Stimulated activated CD4-positive, alpha-beta T cell treated with anti-CD3 and anti-CD28 coated beads, TNF-alpha, amount 100 ng/mL, for 24 hours (primary cell): ENCODE measurements at places on chromosomes 16 and 17.

GRCh38 chr17:57954397-57955182, 622 bp downstream of the CUEDC1 start:
- DNase-seq, result no peak

DNA sequence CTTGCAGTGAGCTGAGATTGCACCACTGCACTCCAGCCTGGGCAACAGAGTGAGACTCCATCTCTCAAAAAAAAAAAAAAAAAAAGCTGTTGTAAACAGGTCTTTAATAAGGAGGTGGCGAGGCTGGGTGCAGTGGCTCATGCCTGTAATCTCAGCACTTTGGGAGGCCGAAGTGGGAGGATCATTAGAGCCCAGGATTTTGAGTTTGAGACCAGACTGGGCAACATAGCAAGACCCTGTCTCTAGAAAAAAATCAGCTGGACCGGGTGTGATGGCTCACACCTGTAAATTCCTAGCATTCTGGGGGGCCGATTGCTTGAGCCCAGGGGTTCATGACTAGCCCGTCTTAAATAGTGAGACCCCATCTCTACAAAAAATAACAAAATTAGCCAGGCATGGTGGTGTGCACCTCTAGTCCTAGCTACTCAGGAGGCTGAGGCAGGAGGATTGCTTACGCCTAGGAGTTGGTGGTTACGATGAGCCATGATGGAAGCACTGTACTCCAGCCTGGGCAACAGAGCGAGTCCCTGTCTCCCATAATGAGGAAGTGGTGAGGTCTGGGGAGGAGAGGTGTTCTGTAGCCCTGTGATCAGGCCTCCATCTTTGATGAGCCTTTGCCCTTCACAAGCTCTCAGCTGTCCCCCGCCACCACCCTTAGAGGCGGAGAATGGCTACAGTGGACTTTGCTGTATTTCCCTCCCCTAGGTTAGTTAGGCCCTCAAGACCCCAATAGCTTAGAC, 36.2 kb downstream of the ZNF778 start:
- no peak for DNase-seq

DNA sequence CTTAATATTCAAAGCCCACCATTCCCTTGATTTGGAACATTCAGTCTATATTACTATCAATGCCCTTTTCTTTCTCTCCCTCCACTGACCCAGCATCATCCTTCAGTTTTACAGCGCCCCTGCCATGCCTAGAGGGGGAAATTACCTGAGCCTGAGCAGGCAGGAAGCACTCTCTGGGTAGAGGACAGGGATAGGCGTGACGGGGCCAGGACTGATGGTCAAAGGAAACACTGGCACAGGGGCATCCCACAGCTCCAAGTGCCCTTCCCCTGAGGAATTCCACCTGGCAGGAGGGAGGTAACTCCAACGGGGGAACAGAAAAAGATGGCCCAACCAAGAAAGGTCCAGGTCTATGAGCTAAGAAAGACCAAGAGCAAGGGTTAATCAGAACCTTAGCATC, 10.0 kb downstream of the CTC1 start:
- no peak for DNase-seq

DNA sequence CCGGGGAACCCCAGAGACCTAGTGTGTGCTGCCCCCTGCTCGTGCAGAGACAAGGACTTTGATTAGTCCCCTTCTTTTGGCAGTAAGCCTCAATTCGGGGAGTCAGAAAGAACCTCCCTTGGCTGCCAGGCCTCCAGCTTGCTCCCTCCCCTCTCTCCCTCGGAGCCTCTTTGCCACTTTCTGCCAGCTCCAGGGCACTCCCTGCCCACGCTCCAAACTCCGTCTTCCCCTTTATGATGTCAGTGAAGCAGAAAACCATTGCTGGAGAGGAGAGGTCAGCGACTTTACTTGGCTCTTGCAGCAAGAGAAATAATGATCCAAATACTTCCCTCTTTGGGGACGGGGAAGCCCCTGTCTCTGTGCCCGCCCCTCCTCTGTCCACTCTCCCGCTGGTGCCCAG, 28.1 kb downstream of the TTYH2 start:
- no peak for DNase-seq

GRCh38 chr16:68520649-68521086, 18.4 kb upstream of the ZFP90 start:
- peak; percentile 80 for DNase-seq

GRCh38 chr16:23679274-23679985, 741 bp downstream of the PLK1 start:
- DNase-seq, result peak; percentile 25

GRCh38 chr17:48715496-48716399, 6.6 kb downstream of the PRAC1 start:
- no peak for DNase-seq

GRCh38 chr16:17544785-17545184, 74.0 kb upstream of the XYLT1 start:
- DNase-seq, result no peak

- DNase-seq, result no peak
Measured at GRCh38 chr16:74760007-74760767, 14.4 kb downstream of the FA2H start.

DNA sequence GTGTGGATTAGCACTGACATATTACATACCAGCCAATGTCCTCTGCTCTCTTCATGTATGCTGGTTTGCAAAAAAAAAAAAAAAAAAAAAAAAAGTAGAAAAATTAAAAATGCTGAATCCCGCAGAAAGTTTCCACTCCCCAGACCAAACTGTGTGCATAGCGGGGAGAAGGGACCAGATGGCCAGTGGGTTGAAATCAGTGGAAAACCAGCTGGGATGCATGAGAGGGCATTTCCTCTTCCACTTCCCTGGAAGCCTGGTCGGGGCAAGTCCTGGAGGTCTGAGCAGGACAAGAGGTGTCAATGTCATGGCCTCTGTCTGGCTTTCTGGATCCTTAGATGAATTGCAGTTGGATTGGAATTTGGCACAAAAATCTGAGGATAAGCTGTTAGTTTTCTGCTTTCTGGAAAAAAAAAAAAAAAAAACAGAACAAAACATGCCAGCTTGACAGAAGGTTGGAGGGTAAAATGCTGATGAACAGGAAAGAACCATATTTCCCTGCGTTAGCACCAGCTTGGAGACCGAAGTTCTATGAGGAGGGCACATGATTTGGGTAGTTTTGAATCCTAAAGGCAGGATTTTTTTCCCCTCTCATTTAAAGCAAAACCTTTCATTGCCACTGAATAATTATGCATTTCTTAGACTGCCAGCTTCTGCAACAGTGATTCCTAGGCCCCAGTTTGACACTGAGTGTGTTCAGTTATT, 941.5 kb upstream of the EEF2KMT start:
- DNase-seq, result no peak

- DNase-seq, result no peak
Measured at GRCh38 chr17:47993031-47993564, 22.2 kb downstream of the CDK5RAP3 start.

DNA sequence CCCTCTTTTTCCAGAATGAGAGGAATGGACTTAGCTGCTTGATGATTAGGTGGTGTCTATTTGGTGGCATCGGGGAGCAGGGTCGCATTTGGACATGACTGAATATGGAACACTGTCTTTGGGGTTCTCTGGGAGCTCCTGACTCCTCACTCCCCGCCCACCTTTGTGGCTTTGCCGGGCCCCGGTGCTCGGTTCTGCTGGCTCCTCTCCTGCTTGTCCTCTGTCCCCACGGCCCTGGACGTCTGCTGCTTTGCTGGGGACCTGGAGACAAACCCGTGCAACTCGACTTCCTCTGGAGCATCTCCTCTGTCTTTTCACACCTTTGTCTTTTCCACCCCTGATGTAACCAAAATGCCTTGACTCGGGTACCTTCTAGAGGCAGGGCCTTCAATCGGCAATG, 135.7 kb downstream of the IRX3 start:
- DNase-seq, result no peak

DNA sequence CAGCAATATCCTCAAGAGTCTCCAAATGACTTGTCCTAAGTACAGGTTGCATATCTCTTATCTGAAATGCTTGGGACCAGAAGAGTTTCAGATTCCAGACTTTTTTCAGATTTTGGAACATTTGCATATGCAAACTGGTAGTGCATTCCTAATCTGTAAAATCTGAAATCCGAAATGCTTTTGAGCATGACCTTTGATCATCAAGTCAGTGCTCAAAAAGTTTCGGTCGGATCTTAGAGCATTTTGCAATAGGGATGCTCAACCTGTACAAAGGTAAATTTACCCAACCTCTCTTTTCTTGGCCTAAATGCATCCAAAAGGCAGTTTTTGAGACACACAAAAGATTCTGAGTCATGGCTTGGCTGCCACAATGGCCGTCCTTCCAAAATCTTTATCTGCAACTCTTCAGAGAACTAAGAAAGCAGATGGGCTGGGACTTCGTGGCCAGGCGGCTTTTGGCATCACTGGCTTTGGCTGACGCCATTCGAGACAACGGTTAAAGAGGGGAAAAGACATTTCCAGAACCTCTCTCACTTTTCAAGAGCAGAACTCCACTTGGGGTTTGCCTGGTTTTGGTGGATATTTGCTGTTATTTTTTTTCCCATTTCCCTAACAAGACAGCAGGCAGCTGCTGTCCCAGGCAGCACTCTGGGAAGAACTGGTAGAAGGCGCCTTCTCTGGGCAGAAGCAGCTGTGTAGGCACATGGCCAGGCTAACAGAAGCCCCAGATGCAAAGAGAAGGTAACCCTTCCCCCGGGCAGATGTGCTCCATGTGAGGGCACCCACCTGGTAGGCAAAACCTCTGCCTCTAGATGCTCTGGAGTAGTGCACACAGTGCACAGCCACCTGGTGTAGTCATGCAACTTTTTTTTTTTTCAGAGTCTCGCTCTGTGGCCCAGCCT, 8.9 kb downstream of the CPPED1 start:
- DNase-seq, result no peak
